ENCODE measurements at places on chromosomes 3 and 15.

GRCh38 chr3:110754212-110754916, 317.3 kb upstream of the NECTIN3 start:
- DNase-seq = no peak

GRCh38 chr3:113614402-113614801, 82.0 kb downstream of the USF3 start:
- no peak for DNase-seq

DNA sequence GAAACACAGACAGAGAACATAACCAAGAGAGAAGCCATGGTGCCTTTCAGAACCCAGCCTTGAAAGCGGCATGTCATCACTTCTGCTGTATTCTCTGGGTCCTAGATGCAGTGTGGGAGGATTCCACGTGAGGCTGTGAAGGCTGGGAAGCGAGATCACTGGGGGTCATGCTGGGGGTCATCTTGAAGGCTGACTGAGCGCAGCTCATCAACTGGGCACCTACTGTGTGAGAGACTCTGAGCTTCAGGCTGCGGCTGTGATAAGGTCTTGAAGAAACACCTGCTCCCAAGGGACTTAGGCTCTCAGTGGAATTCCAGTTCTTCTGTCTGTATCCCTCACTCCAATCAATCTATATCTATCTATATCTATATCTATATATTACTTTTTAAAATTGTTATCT, 91.8 kb upstream of the KLF13 start:
- no peak for DNase-seq

- DNase-seq = no peak
These were observed 444.7 kb upstream of the TPRG1 start for GRCh38 chr3:188727052-188727451.

GRCh38 chr15:51121631-51122225, 27.0 kb upstream of the TNFAIP8L3 start:
- DNase-seq = no peak

All from amniotic stem cell (primary cell).